ENCODE measurements at places on chromosomes 2 and 18. TPM values are rescaled to one million over a fixed set of nuclear protein-coding genes. Genes with fewer than 3 reads are reported as not detected.

The IL36G gene
- total RNA-seq: not detected

The HOXD12 gene
- not detected for total RNA-seq

The UGT1A1 gene
- total RNA-seq: not detected

The TLX2 gene
- total RNA-seq: not detected

The SCYGR4 gene
- not detected for total RNA-seq

The CHMP3 gene
- total RNA-seq: 180 TPM

The VAMP8 gene
- 7.3 TPM for total RNA-seq

The KCNK3 gene
- total RNA-seq: 0.74 TPM

The TRIM54 gene
- 230 TPM for total RNA-seq

The SLC19A3 gene
- 0.79 TPM for total RNA-seq

The DLGAP1 gene
- total RNA-seq: 3.4 TPM

The IL1RL1 gene
- total RNA-seq: 1.3 TPM

The CTLA4 gene
- not detected for total RNA-seq

The CHCHD5 gene
- 24.4 TPM for total RNA-seq

The SKA1 gene
- total RNA-seq: 0.15 TPM

The SMARCAL1 gene
- total RNA-seq: 14.8 TPM

The ASXL3 gene
- 3.0 TPM for total RNA-seq

The UGT1A3 gene
- not detected for total RNA-seq

The SLC9A2 gene
- total RNA-seq: not detected

The MALL gene
- 17.8 TPM for total RNA-seq

The PDE1A gene
- total RNA-seq: 16.8 TPM

The UGT1A9 gene
- total RNA-seq: not detected

The RGPD3 gene
- 0.08 TPM for total RNA-seq

The ANKRD53 gene
- total RNA-seq: 0.18 TPM

The RAB6C gene
- total RNA-seq: not detected

The CNDP1 gene
- total RNA-seq: not detected

The DSC1 gene
- total RNA-seq: 0.87 TPM

The RAB11FIP5 gene
- total RNA-seq: 30.4 TPM

The ACTG2 gene
- total RNA-seq: 1.2 TPM

The TDRD15 gene
- total RNA-seq: not detected

The CHST9 gene
- total RNA-seq: 8.8 TPM

The EFHD1 gene
- total RNA-seq: 30.5 TPM

The TUBA3E gene
- total RNA-seq: 4.7 TPM

The AAMP gene
- total RNA-seq: 51.7 TPM

The PIEZO2 gene
- total RNA-seq: not detected

The CDKL4 gene
- 0.51 TPM for total RNA-seq

The NYAP2 gene
- 0.04 TPM for total RNA-seq

The CYP1B1 gene
- 8.5 TPM for total RNA-seq

The GBX2 gene
- not detected for total RNA-seq

The ITGB6 gene
- 1.9 TPM for total RNA-seq

The PER2 gene
- 8.8 TPM for total RNA-seq

The CAD gene
- total RNA-seq: 6.4 TPM

The EML4 gene
- total RNA-seq: 5.9 TPM

The CDK15 gene
- 0.09 TPM for total RNA-seq

The PFN4 gene
- total RNA-seq: not detected

The SLC14A1 gene
- total RNA-seq: 29.7 TPM

The CWC22 gene
- total RNA-seq: 12.1 TPM

The NAT8 gene
- total RNA-seq: not detected
